Diencephalon (tissue), 1 donor: ENCODE measurements at places on chromosomes 4 and X. TPM values are rescaled to one million over a fixed set of nuclear protein-coding genes. Genes with fewer than 3 reads are reported as not detected.

RENBP gene
- 7.8 TPM for total RNA-seq

TECRL gene
- 1.2 TPM for total RNA-seq

TMEM47 gene
- 90.2 TPM for total RNA-seq

CT45A3 gene
- total RNA-seq: not detected

MMRN1 gene
- total RNA-seq: 6.2 TPM

FOXO4 gene
- 4.8 TPM for total RNA-seq

IL13RA2 gene
- 13.6 TPM for total RNA-seq

ANK2 gene
- 684 TPM for total RNA-seq

PHEX gene
- 1.4 TPM for total RNA-seq

C4orf50 gene
- total RNA-seq: 19.4 TPM

NUDT9 gene
- 26.3 TPM for total RNA-seq

CENPI gene
- 10.1 TPM for total RNA-seq

ING2 gene
- total RNA-seq: 24.9 TPM

SLC6A14 gene
- total RNA-seq: not detected

CYP2U1 gene
- 13.6 TPM for total RNA-seq

DCAF4L1 gene
- 0.23 TPM for total RNA-seq

SMIM14 gene
- 49.4 TPM for total RNA-seq

VCX gene
- total RNA-seq: not detected

ETDA gene
- total RNA-seq: not detected

MFAP3L gene
- total RNA-seq: 25.4 TPM

ANXA10 gene
- total RNA-seq: not detected

TREX2 gene
- 2.3 TPM for total RNA-seq

F11 gene
- total RNA-seq: not detected
